ENCODE measurements at places on chromosomes 13 and 19.

DNA sequence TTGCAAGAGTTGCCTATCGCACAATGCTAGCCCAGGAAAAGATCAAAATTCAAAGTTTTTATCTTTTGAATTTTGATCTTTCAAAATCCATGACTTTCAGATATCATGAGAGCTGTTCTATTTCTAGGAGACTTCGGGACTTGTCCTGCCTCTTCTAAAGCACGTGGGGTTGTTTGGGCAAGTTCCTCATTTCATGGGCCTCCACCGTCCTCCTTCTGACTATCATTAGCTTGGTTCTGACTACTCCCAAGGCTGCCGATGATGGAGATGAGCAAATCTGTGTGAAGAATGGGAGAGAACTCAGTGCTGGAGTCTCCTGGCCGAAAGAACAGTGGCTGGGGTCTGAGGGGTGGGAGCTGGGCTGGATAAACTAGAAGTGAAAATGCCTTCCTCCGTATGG, 86.5 kb downstream of the COL4A1 start:
- DNase-seq: no peak

GRCh38 chr19:56507446-56508289, at the start of gene ZNF471:
Gene ZNF471, plus strand, starts transcription at chr19:56507855. Its CDS starts 3,717 bp downstream, at chr19:56511572.
- DNase-seq: peak; percentile 99

DNA sequence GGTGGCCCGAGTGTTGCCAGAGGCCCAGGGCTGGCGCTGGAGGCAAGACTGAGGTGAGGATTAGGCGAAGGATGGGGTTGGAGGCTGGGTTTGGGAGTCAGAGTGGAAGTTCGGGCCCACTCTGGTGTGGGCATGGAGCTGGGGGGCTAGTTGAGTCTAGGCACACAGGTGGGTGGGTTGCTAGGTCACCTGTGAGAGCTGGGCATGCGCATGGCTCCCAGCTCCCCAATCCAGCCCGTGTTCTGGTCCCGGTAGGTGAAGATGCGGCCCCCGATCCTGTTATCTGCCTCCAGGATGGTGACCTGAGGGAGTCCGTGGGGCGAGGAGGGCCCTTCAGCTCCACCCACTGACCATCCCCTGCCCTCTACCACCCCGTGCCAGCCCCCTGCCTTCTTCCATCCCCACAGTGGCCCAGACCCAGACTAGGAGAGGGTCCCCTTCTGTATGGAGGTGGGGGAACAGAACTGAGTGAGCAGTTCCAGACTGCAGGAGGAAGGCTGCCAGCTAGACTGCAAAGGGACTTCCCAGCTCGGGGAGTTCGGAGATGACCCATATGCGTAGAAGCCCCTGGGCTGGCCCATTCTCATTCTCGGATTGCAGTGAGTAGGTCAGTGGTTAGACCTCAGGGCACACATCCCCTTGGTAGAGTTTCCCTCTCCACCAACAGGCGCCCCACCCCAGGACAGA, 1.7 kb downstream of the IL4I1 start:
- DNase-seq: no peak

- no peak for DNase-seq
Measured at GRCh38 chr19:29858000-29858596, 46.3 kb downstream of the CCNE1 start.

- no peak for DNase-seq
Measured at GRCh38 chr13:109785892-109786450, 412 bp downstream of the IRS2 start.

DNA sequence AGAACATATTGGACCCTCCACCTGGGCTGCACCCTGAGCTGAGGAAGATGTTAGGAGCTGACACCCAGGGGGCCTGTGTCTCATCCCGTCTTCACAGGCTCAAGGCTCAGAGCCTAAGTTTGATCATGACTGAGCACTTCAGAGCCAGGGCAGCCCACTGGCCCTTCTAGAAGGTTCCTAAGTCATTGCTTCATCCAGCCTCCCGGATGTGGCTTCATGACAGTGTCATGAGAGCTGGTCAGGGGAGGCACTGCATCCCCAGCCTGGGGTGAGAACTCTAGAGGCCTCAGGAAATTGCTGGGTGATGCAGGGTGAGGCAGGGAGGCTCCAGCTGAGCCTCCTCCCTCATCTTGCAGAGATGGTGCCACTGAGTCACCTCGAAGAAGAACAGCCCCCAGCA, 24.9 kb upstream of the PIK3R2 start:
- no peak for DNase-seq

DNA sequence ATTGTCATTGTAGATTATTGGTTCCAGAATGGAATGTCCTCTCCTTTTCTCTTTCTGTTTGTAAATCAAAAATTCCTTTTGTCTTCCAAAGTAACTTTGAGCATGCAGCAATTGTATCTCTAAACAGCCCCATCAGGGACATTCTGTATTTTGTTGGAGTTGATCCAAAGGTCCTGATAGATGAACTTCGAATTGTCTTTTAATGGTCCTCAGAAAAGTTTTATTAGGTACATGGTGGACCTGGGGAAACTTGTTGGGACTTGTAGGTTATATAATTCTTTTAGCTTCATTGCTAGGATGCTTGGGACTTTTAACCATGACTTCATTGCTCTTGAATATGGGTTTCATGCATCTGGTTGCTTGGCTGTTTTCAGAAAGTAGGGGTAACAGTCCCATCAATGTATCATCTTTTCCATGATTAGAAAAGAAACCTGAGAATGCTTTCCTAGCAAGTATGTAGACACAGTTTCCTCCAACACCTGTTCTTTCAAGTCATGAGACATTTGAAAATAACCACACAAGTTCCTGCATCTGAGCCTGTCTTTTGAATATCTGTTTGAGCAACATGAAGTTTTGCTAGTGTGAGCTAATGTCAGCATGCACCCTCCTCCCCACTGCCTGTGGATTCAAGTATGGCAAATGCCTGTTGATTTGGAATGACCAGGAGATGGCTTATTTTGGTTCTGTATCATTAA, 413.1 kb downstream of the KCNRG start:
- DNase-seq: no peak

DNA sequence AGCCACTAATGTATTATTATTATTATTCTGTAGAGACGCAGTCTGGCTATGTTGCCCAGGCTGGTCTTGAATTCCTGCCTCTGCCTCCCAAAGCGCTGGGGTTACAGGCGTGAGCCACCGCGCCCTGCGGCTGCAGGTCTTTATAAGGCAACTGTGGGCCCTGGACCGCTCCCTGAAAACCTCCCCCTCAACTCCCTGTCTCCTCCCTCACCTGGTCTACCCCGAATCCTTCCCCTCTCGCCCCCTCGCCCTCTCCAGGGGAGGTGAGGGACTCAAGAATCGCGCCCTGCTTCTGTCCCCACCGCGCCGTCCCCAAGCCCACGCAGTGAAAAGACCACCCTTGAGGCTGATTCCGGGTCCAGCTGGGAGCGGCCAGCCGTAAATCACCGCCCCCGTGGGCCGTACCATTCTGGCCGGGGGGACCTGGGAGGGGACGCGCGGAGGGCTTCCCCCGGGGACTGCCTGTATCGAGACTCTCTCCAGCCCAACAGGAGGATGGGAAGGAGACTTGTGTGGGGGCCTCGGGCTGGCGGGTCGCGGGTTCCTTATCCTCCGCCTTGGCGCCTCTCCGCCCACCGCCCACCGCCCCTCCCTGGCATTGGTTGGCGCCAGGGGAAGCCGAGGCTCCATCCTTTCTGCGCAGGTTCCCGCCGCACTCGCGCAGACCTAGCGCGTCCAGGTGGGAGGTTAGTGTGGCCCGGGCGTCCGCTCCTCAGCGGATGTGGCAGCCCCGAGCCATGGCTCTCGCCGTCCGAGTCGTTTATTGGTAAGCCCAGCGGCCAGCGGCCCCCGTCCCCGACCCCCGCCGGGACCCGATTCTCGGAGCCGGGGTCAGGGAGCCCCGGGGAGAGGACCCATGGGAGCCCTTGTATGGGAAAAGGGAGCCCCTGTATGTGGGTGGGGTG, at the start of gene SELENOW:
Gene SELENOW, plus strand, starts transcription at position 655 of the 905 bp plus-strand sequence. Its CDS starts 83 bp downstream, at position 738.
- peak; percentile 89 for DNase-seq

DNA sequence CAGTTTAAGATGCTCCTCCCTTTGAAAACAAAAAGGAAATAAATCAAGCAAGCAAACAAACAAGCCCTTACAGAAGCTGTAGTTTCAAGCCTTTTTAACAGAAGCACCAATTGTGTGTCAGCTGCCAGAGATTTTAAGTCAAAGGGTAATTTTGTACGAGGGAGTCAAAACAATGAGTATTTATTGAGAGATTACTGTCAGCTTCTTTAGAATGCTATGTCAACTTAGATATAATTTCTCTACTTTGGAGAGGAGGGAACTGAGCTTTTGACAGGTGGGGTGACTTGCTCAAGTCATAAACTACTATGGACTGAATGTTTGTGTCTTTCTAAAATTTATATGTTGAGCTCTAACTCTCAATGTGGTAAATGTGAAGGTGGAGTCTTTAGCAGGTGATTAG, 10.5 kb upstream of the CBY2 start:
- DNase-seq: no peak

DNA sequence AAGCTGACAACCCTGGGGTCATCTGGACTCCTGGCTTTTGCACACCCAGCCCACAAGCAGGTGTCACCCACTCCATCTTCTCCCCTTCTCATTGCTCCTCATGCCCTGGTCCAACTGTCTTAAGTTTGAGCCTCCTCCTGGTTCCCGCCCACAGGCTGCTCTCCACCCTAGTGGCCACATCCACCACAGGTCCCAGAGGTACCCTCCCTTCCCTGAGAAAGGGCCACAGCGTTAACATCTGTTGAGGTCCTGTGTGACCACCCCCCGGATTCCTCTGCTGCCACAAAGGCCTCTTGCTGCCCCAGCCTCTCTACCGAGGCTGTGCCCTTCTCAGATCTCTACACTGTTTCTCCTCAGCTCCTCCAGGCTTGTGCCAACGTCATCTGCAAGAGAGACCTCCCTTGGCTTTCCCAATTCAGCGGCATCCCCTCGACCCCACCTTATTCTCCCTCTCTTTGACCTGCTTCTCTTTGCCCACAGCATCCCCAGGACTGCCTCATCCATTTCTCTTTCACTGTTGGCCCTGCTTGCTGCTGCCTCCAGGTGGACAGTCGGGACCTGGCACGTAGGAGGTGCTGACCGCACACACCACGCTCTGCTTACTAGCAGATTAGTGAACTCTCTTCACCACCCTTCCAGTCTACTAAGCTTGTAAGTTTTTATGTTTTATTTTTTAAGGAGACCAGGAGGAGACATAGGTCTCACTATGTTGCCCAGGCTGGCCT, 33.3 kb downstream of the SUGP2 start:
- DNase-seq: no peak

DNA sequence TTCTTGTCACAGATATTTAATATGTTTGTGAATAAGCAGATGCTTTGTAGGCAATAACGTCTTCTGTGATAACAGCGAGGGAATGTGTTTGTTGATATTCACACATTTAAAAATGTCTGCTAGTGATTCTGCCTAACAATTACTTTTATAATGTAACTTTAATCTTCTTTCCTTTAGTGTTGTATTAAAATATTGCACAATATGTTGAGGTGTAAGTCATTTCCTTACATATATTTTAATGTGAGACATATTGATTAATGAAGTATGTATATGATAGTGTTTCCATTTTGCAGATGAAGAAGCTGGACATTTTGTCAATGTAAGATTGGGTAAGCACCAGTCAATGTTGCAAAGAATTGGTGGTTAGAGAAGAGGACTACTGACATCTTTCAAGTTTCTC, 324.4 kb downstream of the SLITRK1 start:
- no peak for DNase-seq

- no peak for DNase-seq
Measured at GRCh38 chr19:49094505-49095482, 9.5 kb downstream of the SNRNP70 start.

GRCh38 chr19:5671600-5671999, 8.7 kb downstream of the MICOS13 start:
- DNase-seq: no peak

DNA sequence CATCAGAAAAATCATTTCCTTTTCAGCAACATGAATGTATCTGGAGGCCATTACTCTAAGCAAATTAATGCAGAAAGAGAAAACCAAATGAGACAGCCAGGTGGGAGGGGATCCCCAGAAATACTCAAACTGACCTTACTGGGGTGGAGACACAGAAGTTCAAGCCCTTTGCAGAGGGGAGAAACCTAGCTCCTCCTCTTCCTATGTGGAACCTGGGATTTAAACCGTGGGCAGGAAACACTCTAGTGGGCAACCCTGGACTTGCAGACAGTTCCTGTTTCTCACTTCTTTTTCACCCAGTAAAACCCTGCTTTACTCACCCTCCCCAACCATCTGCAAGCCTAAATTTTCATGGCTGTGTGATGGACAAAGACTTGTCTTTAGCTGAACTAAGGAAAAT, 61.3 kb downstream of the SLITRK6 start:
- no peak for DNase-seq

GRCh38 chr13:102039264-102039663, 362.6 kb downstream of the FGF14 start:
- no peak for DNase-seq

DNA sequence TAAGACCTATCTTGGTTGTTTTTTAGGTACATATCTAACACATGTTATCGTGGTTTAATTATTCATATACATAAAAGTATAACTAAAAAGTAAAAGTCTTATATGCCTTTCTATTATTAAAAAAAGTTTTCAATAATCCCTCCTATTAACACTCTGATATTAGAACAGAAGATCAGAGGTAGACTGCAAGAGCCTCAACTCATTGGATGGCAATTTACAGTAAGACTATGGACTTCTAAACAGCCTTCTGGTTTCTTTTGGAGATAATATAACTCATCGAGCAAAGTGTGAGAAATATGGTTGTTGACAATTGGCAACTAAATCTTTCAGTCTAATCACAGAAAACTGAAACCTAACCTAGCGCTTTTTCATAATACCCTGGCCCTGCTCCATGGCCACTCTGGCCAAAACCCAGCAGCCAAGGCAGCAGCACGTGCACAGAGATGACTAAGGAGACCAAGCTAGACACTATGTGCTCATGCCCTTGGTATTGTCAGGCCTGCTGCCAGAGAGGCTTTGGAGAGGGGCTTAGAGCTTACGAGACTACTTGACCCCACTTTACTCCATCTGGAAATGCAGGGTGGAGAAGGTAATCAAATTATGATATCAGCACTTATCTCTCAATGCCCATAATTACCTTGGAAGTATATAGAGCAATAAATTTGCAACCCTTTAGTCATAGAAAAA, 40.6 kb upstream of the EEF1AKMT1 start:
- no peak for DNase-seq

GRCh38 chr13:51643105-51643881, 59.0 kb downstream of the WDFY2 start:
- no peak for DNase-seq

DNA sequence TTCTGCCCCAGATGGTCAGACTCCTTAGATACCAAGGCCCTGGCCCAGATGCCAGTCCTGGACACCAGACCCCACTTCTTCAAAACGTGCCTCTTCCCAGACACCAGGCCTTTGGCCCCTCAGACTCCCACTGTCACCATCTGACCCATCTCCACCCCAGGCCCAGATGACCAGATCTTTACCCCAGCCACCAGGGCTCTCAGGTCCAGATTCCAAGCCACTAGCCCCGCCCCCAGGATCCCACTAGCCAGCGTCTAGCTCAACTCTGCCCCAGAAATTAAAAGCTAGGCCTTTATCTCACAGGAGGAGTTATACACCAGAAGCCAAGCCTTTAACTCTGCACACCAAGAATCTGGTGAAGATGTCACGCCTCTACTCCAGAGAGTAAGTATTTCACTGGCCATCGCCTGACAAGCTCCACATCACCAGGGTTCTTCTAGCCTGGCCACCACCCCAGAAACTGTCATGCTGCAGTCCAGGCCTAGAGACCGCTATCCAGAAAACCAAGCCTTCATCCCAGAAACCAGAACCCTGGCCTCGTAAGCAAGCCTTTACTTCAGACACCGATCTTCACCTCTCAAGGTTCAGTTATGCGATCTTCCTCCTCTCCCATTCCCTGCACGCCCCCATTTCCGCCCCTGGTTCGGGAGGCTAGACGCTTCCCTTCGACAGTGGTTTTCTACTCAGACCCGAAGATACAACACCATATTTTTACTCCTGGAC, 595 bp downstream of the XAB2 start:
- no peak for DNase-seq

GRCh38 chr19:1053176-1054101, 13.5 kb upstream of the ARHGAP45 start:
- DNase-seq: no peak
